ENCODE measurements at places on chromosomes 2 and 18.

DNA sequence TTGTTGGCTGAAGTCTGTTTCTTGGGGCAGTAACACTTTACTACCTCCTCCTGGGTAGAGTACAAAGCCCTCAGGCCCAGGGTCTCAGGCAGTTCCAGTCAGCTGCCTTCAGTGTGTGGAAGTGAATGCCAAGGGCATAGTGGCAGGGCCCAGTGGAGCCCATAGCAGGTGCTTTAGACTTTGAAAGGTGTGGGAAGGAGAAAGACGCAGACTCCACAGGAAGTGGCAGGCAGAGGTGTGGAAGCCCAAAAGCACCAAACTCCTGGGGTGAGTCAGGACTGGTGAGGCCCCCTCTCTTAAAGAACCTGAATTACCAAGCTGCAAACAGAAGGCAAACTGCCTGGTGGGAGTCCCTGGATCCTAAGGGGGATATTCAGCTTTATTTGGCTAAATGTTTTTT lies 45.3 kb downstream of the ADAM23 start:
- no peak for DNase-seq

GRCh38 chr2:78861546-78861945 lies 164.0 kb upstream of the REG3G start:
- no peak for DNase-seq

- no peak for DNase-seq
Observed at GRCh38 chr2:6618201-6618600, 247.5 kb downstream of the CMPK2 start.

GRCh38 chr2:105235388-105236059 lies 6.0 kb upstream of the GPR45 start:
- DNase-seq = peak; percentile 63

- DNase-seq = no peak
Observed at GRCh38 chr18:22505141-22505591, 87.5 kb upstream of the CTAGE1 start.

GRCh38 chr2:235027558-235028214 lies 75.9 kb downstream of the SH3BP4 start:
- no peak for DNase-seq

DNA sequence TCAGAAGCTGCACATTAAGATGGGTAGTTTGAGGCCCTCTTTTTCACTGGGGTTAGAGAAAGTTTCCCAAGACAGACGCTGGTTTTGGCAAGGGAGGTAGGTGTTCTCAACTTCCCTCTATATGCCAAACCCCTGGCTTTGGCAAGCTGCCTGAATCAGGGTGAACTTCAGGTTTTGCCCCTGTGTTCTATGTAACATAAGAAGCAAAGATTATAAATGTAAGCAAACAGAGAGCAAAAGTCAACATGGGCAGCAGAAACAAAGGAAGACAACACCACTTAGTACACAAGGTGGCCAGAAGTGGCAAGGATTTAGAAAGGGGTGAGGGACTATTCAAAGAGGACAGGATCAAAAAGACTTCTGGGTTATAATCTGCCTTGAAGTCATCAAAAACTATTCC lies 70.5 kb upstream of the TFCP2L1 start:
- DNase-seq = no peak

- DNase-seq = no peak
Observed at GRCh38 chr2:59167514-59167913, 926.4 kb upstream of the FANCL start.

- DNase-seq = no peak
Observed at GRCh38 chr18:36402765-36403396, 105.4 kb downstream of the FHOD3 start.

DNA sequence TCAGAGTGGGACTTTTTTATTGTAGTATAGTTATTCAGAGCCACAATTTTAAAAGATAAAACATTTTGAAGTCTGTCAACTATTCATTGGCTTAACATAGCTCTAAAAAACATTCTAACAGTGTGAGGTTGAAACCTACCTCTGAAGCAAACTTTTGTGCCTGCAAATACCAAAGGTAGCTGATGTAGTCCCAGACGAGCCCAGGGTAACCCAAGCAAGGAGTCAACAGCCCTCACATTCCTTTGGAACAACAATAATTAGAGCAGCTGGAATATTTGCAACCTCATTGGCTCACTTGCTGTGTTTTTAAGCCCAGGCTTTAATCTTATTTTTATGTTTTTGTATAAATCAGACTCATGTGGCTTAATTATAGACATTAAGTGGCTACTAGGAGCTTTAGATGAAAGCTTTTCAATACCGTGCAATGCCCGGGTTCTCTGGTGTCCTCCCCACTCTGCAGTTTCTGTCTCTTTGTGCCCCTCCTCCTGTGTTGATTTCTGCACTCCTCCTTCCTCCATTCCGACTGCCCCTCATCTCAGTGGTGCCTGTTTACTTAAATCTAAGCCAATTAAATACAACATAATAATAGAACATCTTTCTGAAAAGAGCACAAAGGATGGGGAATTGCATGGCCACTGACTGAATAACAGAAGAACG lies 157.9 kb upstream of the UNC80 start:
- DNase-seq = no peak

DNA sequence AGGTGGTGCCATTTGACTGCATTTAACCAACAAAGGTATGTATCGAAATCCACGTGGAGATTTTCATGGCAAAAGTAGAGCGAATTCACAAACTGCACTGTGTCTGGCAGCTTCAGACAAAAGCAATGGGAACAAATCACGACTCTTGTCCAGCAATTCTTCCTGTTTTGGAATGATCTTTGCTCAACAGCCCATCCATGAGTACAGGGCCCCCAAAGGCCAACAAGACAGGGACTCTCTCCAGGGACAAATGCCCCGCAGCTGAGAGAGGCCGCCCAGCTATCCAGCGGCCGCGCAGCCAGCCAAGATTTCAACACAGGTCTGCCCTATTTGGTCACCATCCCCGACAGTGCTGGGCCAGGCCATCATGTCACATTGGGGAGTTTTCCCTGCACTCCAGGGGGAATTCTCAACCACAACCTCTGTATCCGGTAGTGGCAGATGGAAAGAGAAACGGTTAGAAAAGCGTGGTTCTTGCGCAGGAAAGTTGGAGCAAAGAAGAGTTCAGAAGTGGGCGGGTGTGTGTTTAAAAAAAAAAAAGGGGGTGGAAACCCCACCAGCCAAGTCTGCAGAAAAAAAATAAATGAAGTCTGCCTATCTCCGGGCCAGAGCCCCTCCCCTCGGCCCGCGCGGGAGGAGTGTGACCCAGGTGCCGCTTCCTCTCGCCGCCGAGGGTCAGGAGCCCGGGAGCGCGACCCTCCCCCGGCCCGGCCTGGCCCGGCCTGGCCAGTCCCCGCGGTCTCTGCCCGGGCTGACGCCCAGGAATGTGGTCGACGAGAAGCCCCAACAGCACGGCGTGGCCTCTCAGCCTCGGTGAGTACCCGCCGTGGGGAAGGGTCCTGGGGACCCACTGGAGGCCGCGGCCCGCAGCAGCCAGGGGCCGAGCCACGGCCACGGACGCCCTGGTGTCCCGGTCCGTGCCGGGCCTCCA lies at the start of gene GYPC:
GYPC (plus strand) TSS at position 659 of the 931 bp plus-strand sequence; CDS start at position 765, 106 bp downstream.
- peak; percentile 65 for DNase-seq

DNA sequence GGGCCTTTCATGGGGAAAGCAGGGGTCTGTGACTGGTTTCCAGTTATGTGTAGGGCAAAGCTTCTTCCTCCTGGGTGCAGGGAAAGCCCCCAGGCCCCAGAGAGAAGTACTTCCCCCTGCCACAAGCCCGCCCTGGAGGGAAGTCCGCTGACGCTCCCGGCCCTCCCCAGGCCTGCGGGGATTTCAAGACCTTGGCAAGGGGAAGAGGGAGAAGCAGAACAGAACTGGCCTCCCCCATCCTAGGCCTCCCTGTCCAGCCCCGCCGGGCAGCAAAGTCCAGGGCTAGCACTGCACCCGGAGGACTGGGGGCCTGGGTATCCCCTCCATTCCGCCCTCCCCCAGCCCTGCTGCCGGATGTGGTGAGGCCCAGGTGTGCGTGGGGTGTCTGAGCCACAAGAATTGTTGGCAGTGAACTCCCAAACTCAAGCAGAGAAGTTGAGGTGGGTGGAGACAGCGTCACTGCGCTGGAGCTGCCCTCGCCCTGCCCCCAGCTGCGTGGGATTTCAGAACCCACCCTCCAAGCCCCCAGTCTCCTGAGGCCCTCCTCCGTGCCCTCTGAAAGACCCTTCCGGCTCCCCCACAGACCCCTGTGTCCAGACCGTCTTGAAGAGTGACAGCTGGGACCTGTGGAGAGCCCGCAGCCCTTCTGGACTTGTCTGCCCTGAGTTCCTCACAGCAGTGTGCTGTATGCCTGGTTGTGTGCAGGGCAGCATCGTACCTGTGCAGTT lies 1.1 kb upstream of the DUSP2 start:
- peak; percentile 90 for DNase-seq

- no peak for DNase-seq
Observed at GRCh38 chr2:181818058-181818680, 73.4 kb upstream of the ITPRID2 start.

GRCh38 chr2:227921648-227922047 lies 50.2 kb downstream of the DAW1 start:
- no peak for DNase-seq

DNA sequence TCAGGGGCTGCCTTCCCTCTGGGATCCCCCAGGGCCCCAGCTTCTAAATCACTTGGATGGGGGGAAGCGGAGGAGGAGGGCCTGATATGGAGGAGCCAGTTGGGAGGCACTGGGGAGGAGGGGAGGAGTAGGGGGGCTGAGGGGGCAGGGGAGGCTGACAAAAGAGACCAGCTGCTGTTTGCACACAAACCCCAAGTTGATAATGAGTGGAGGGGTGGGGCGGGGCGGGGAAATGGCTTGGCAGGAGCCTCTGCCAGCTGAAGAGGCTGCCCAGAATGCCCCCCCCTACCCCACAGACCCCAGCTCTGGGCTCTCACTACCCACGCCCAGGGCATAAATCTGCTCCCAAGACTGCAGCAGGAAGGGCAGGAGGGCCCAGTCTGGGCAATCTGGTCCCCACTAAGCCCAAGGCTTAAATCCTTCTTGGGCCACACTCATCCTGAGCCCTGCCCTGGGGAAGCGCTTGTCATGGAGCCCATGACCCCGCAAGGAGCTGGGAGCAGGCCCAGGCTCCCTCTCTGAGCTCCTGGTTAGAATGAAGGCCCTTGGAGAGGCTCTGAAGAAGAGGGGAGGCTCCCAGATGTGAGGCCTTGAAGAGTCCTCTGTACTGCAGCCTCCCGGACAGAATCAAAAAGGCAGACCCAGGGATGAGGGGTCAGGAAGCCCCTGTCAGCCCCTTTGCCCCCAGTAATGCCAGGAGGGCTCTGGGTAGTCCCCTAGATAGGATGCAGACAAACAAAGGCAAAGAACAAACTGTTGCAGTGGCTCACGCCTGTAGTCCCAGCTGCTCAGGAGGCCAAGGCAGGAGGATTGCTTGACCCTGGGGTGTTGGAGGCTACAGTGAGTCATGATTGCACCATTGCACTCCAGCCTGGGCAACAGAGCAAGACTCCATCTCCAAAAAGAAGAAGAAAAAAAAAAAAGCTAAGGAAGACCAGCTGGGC lies 24.8 kb upstream of the PTMA start:
- DNase-seq = no peak

- no peak for DNase-seq
Observed at GRCh38 chr18:31248783-31249521, 69.0 kb upstream of the DSG1 start.

DNA sequence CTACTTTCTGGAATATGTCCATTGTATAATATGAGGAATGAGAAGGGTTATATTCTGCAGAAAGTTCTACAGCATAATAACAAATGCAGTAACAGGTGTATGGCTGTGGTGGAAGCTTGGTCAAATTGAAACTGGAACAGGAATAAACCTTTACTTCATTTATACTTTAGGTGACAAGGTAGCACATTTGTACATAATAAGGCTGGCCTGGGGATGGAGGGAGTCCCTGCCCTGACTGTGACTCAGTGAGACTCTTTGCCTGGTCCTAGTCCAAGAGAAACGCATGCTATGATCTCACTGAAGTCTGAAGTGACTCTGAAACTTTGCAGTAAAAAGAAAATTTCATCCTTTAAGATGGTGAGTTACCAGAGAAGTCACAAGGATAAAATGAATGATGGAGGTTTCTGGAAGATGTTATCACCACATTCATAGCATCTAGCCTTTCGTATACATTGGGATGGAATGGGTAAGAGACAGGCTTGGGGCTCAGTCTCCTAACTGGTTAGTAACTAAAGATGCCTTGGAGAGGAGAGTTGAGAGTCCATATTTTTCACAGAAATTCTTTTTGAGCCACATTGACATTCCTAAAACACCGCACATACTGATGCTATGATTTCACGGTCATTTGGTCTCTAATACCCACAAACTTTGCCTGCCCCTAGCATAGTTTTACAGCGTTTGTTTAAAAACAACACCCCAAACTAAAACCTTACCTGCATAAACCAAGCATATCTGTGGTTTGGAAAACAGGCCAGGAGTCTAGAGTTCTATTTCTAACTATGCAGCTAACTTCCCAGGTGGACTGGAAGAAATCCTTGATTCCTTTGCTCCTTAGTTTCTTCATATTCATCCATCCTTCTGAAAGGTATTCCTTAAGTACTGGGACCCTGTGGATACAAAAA lies 42.4 kb upstream of the NABP1 start:
- no peak for DNase-seq

DNA sequence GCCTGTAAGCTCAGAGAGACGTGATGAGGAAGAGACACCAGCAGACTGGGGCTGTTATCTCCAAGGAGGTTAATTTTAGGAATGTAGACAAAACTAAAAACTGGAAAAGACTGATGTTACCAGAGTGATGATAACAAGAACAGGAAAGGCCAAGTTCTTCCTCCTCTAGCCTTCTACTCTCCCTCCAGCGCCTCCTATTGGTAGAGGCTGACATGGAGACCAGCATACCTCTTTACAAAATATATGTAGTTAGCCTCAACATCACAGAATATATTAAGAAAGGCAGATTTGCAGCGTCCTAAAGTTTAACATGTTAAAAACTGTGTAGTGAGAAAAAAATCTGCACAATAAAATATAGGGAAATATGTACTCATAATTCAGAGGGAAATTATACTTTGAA lies 66.0 kb downstream of the TCF4 start:
- DNase-seq = no peak

DNA sequence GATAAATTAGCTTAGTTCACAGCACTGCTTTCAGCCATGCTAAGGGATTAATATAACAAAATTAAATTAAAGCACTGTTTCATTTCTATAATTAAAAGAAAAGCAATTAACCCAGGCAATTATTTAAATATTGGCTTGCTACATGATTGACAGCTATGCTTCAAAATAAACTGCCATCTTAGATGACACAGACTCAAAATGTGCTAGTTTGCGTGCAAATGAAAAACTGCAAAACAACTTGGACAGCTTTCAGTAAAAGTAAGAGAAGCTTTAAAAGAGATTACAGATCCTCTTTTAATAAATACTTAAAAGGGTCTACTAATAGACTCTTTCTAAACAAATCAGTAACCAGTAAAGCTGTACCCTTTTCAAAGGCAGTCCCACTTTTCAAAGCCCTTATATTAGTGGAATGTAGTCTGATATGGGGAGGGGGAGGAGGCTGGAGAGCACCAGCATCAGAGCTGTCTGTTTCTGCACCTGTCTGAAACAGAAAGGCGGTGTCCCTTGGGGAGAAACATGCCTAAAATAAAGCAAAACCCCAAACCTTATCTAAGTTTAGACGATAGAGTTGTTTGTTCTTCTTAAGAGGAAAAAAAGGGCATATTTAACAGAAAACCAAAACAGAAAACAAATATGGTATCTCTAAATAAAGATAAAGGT lies 20.8 kb downstream of the EIF2AK3 start:
- DNase-seq = no peak
